RKO (cell line): ENCODE measurements at places on chromosomes 4 and X.
A peak's percentile ranks its signal among the peaks of the same experiment; 100 is the strongest.

DNA sequence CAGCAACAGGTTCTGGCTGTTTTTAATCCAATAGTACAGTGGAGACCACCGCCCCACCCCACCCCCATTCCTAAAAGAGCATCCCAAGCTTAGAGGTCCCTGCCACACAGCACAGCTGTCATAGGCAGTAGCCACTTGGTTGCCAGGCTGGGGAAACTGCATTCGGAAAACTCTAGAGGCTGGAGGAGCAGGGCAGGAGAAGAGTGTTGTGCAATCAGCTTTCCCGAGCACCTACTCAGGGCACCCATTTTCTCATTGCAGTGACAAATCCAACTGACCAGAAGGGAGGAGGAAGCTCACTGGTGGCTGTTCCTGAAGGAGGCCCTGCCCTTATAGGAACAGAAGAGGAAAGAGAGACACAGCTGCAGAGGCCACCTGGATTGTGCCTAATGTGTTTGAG lies 1.1 kb downstream of the CXCL1 start:
- no peak for DNase-seq

DNA sequence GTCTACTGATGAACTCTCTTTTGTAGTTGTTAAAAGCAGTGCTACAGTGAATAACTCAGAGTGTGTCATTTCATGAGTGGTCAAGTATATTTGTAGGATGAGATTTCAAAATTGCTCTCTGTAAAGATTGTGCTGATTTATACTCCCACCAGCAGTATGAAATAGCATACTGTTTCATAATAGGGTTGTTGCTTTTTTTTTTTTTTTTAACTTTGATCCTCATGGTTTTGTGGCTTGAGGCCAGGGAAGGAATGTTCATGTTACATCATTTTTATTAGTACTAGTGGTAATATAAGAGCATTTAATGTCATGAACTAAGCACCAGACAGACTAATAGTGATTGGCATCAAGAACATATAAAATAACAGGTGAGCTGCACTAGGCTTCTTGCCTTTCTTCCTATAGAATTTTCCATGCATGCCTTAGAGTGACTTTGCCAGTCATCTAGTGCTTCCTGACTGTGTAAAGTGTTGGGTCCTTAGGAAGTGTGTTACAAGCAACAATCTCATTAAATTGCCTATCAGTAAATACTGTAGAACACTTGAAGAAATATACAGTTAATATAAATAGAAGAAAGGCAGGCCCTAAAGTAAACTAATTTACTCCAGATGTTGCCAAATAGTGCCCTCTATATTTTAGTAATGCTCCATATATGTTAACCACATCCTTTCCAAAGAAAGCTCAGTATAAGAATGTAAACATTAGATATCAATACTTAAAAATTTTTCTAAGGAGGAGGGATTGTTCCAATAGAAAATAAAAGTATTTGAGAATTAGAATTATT lies 38.6 kb upstream of the MSMO1 start:
- DNase-seq = no peak

GRCh38 chrX:32281853-32282252 lies 929.5 kb downstream of the DMD start:
- peak; percentile 16 for DNase-seq

DNA sequence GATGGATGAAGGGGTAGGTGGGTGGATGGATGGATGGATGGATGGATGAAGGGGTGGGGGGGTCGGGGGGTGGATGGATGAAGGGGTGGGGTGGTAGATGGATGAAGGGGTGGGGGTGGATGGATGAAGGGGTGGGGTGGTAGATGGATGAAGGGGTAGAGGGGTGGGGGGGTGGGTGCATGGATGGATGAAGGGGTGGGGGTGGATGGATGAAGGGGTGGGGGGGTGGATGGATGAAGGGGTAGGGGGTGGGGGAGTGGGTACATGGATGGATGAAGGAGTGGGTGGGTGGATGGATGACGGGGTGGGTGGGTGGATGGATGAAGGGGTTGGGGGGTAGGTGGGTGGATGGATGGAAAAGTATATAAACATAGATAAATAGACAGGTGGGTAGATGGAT lies 74.2 kb downstream of the PRKX start:
- no peak for DNase-seq

GRCh38 chrX:24561121-24561520 lies 86.0 kb downstream of the PCYT1B start:
- peak; percentile 20 for DNase-seq

DNA sequence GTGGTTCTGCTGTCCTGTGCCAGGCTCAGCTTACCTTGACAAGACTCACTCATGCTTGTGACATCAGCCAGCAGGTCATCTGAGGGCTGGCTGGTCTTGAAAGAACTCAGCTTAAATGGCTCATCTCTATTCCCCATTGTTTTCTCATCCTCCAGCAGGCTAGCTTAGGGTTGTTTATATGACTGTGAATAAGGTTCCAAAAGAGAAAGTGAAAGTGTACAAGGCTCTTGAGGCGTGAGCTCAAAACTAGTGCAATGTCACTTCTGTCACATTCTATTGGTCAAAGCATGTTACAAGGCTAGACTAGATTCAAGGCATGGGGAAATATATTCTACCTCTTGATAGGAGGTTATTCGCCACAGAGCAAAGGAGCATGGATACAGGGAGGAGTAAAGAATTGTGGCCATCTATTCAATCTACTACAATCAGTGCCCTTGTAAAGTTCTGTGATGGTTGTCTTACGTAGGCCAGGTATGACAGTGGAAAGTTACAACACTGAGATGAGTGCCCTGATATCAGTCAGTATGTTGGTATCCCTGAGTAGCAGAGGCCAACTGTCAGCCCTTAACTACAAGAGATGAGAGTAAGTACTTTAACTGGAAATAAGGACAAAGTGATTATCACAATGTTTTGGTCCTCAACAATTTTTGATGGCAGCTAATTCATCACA lies 19.8 kb upstream of the TMLHE start:
- no peak for DNase-seq
